ENCODE measurements at places on chromosomes 16 and 17.

- DNase-seq = peak; percentile 54
Measured at GRCh38 chr17:51461578-51462004, 201.2 kb downstream of the UTP18 start.

GRCh38 chr17:351875-352420 lies 659 bp downstream of the RPH3AL start:
- DNase-seq = no peak

- DNase-seq = no peak
Measured at GRCh38 chr17:1643293-1643998, 2.1 kb downstream of the SCARF1 start.

DNA sequence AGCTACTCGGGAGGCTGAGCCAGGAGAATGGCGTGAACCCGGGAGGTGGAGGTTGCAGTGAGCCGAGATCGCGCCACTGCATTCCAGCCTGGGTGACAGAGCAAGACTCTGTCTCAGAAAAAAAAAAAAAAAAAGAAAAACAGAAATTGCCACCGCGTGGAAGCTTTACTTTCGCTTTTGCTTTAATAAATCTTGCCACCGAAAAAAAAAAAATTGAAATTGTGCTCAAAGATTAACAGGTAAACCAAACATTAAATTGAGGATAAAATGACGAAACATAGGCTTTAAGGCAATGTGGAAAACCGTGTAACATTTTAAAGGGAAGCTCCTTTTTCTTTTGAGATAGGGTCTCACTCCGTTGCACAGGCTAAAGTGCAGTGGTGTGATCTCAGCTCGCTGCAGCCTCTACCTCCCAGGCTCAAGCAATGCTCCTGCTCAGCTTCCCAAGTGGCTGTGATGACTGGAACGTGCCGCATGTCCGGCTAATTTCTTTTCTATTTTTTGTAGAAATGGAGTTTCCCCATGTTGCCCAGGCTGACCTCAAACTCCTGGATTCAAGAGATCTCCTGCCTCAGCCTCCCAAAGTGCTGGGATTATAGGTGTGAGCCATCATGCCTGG lies 40.1 kb downstream of the ZNF276 start:
- DNase-seq = no peak

- DNase-seq = no peak
Measured at GRCh38 chr17:33944412-33944811, 310.7 kb upstream of the CCL2 start.

GRCh38 chr17:57121308-57122042 lies 36.4 kb downstream of the AKAP1 start:
- DNase-seq = peak; percentile 35

- no peak for DNase-seq
Measured at GRCh38 chr17:1967213-1967612, 57.9 kb downstream of the RTN4RL1 start.

- DNase-seq = no peak
Measured at GRCh38 chr17:68446626-68447041, 10.7 kb downstream of the WIPI1 start.

GRCh38 chr17:61129267-61130254 lies 270.1 kb upstream of the TBX2 start:
- peak; percentile 72 for DNase-seq

GRCh38 chr16:28182183-28182582 lies 29.6 kb downstream of the XPO6 start:
- DNase-seq = peak; percentile 78

GRCh38 chr17:55420067-55420775 lies 1.4 kb downstream of the MMD start:
- DNase-seq = no peak

- no peak for DNase-seq
Measured at GRCh38 chr17:4083187-4083586, 59.6 kb downstream of the ZZEF1 start.
